ENCODE measurements at places on chromosomes 11 and 22.

- DNase-seq, result no peak
Observed at GRCh38 chr11:134532921-134533421, 120.9 kb upstream of the B3GAT1 start.

GRCh38 chr11:40380835-40381234 lies 1078.6 kb downstream of the LRRC4C start:
- DNase-seq, result no peak

DNA sequence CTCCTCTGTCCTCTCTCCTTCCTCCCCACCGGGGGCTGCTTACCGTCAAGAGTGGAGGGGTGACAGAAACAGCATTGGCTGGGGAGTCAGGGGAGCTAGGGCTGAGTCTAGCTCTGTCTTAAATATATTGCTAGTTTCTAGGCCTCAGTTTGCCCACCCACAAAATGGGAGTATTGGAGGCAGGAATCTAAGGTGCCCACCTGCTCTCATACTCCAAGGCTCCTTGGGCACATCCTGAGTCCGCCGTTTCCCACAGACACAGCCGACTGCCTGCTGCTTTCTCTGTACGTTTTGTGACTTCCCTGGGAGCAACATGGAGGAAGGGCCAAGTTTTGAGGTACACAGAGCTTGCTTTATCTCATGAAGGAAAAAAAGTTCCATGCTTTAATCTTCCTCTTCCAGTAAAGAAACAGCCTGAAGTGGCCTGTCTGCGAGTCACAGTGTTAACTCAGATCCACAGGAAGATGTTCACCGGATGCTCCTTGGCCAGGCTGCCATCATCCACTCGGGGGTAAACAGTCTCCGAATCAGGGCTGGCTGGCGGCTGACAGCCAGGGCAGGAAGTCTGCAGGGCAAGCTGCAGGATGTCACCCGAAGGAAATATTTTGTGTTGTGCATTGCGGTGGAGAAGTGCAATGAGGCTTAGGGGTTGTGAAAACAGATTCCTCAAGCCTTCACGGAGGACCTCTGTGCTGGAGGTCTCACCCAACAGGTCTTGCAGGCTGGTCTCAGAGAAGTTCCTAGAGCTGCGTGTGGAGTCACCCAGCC lies 11.0 kb upstream of the CERK start:
- no peak for DNase-seq

DNA sequence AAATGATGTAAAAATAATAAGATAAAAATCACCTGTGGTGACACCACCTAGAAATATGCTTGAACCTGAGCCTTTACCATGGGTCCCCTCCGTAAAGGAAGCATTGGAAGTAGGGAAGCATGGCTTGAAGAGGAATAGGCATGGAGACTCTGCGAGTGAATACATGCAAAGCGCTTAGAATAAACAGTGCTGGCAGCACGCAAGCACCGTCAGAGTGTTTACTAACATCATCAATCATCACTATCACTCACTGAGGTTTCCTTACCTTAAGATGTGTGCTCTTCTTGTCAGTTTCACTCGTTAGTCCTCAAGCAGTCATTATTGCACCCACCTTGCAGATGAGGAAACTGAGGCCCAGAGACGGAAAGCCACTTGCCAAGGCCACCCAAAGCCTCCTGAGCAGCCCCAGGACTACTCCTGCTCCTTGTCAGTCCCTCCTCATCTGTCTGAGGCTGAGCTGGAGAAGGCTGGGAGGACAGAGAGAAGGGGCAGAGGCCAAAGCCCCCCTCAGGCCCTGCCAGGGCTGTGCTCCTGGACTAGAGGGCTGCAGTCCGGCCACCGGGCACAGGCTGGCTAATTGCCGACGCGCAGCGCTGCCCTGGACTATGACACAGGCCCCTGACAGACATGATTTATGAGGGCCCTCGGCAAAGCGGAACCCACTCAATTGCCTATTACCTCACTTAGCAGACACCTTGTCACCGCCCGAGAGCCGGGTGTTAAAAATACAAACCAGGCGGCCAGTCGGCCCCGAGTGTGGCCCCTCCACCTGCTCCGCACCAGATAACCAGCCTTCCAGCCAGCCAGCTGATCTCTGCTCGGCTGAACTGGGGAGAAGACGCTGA lies 168.9 kb downstream of the MN1 start:
- no peak for DNase-seq

GRCh38 chr22:42202048-42202447 lies 68.4 kb downstream of the TCF20 start:
- no peak for DNase-seq

All from activated CD8-positive, alpha-beta memory T cell treated with anti-CD3 and anti-CD28 coated beads for 4 hours (primary cell).